ENCODE measurements at places on chromosomes 5 and 9.

GRCh38 chr5:31911291-31912265 lies 262.5 kb downstream of the GOLPH3 start:
- no peak for DNase-seq

GRCh38 chr9:76403352-76403751 lies 9.1 kb upstream of the RFK start:
- DNase-seq = no peak

- no peak for DNase-seq
Measured at GRCh38 chr9:97305501-97306298, 1.8 kb upstream of the CCDC180 start.

GRCh38 chr5:77719666-77720363 lies 56.3 kb downstream of the TBCA start:
- no peak for DNase-seq

GRCh38 chr5:67844924-67845323 lies 370.6 kb upstream of the PIK3R1 start:
- no peak for DNase-seq

DNA sequence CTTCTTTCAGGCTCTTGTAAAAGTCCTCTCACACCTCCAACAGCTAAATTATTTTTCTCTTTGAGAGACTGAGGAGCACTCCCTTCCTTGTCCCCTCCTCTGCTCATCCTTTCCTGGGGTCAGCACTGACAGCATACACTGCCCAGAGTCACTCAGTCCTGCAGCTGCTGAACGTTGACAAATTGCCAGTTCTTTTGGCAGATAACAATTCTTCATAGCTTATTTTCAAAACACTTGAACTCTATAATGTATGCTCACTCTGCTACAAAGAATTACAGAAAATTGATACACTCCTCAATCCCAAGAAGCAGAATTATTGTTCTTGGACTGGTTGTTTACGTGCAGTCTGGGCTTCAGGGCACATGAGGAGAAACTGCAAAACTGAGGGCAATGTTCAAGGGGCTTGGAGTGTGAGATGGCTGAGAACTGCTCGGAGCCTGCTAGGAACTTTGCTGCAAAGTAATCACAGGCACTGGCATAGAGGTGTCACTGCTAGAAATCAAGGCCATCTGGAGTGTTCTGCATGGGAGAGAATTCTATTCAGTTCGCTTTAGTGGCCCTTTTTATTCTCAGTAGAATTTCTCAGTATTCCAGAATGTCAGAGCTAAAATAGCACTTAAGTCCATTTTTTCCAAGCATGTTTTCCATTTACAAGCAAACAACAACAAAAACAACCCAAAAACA lies 96.4 kb upstream of the SPOCK1 start:
- no peak for DNase-seq

- DNase-seq = no peak
Measured at GRCh38 chr9:26012797-26013196, 334.6 kb upstream of the TUSC1 start.

GRCh38 chr5:106241409-106241808 lies 1429.3 kb downstream of the EFNA5 start:
- DNase-seq = peak; percentile 10

DNA sequence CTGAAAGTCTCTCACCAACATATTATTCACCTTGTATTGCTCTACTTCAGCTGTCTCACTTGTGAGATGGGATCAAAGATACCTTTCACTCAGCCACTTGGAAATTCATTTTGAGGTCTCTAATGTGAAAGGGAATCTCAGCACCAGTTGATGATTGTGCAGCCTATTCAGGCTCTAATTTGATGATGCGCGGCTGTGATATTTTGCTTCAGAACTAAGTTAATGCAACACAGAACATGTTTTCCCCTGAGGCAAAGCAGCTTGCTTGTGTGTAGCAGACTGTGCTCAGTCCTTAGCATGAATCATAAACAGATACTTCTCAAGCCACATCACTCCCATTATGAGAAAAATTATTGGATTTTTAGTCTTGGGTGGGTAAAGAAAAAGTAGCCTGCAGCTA lies 378.8 kb downstream of the OSTF1 start:
- no peak for DNase-seq

- no peak for DNase-seq
Measured at GRCh38 chr5:38023799-38024198, 184.0 kb upstream of the GDNF start.

DNA sequence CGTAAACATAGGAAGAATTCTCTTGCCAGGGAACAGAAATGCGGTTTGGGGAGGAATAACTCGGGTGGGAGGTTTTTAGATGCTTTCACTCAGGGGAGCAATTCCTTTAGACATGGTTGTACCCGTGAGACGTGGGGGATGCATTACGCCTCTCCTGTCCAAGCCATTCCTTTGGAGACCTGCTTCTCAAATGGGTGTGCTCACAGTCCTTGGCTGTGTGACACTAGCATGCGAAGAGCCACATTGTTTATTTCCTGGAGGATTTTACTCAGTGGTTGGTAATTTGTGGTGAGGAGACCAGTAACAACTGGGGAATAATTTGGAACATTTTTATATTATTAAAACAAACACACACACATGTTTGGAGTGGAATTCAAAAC lies 18.5 kb downstream of the COL15A1 start:
- DNase-seq = no peak

DNA sequence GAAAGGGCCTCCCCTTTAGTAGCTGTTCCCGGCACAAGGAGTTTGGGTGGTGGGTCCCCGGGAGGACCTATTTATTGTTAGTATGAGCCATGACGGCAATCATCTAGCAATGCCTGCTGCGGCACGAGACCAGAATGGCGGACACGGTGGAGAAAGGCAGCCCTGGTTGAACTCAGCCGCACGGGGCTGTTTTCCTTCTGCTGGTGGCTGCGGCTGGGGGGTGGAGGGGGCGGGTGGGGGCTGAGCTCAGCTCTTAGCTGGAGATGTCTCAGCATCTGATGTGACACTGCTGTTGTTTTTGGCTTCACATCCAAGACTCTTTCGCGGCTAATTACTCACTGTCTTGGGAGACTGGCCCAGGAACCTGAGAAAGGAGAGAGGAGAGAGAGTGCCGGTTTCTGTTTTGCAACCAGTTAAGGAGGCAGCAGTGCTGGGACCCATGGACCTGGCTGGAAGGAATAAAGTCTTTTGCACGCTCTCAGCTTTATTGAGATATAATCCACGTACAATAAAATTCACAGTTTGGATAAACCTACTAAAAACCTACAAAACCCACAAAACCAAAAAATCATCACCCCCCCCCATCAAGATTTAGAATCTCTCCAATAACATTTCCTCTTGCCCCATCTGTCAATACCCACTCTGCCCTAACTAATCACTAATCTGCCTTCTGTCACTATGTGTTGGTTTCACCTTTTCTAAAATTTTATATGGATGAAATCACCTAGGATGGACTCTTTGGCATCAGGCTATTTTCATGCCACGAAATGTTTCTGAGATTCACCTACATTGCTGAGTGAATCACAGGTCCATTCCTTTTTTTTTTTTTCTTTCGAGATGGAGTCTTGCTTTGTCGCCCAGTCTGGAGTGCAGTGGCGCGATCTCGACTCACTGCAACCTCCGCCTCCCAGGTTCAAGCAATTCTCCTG lies 81.8 kb upstream of the NEURL1B start:
- DNase-seq = no peak

GRCh38 chr5:141958113-141958512 lies at the start of gene PCDH12:
Gene PCDH12 (minus strand): TSS chr5:141958202. CDS start chr5:141957851, 351 bp downstream.
- no peak for DNase-seq

GRCh38 chr5:68381060-68381459 lies 165.5 kb downstream of the PIK3R1 start:
- DNase-seq = no peak

GRCh38 chr5:178319541-178320041 lies 87.0 kb upstream of the PHYKPL start:
- DNase-seq = no peak

DNA sequence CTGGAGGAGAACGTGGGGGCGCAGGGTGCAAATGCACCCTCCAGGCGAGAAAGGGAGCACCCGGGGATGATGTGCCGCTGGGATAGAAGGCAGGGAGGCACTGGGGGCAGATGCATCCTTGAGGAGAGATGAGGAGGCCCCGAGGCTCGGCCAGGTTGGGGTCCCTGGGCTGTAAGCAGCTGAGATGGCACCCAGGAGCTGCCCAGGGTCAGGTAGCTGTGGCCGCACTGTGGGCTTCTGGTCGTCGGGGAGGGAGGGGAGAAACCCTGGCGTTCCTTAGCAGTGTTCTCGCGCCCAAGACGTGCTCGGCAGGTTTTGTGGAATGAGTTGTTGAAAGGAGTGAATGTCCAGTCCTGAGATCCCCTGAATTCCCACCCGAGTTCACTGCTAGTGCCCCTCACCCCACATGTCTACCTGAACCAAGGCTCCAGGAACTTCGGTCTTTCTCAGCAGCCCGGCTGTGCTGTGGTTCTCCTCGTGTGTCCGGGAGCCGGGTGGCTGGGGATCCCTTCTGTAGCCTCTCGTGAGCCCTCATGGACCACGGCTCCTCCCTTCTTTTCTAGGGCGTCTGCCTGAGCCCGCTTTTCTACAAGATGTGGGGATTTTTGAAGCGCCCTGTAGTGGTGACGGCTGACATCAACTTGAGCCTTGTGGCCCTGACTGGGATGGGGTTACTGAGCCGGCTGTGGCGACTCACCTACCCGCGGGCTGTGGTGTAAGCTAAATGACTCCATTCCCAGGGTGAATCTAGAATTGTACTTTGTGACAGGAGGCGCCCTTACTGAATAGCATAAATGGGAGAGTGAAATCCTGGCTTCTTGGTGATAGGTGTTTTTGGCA lies 1.1 kb downstream of the POMT1 start:
- peak; percentile 48 for DNase-seq

- DNase-seq = no peak
Measured at GRCh38 chr9:34927061-34927460, 31.0 kb upstream of the PHF24 start.

DNA sequence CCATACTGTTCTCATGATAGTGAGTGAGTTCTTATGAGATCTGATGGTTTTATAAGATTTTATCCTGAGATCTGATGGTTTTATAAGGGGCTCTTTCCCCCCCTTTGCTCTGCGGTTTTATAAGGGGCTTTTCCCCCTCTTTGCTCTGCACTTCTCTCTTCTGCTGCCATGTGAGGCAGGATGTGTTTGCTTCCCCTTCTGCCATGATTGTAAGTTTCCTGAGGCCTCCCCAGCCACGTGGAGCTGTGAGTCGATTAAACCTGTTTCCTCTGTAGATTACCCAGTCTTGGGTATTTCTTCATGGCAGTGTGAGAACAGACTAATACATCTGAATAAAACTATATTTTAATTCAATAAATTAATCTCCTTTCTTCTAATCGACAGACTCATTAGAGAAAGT lies 64.9 kb upstream of the ZSWIM6 start:
- DNase-seq = no peak

- DNase-seq = no peak
Measured at GRCh38 chr9:81737871-81738507, 48.6 kb upstream of the TLE1 start.

GRCh38 chr5:141609044-141609443 lies 9.8 kb downstream of the DIAPH1 start:
- DNase-seq = no peak

DNA sequence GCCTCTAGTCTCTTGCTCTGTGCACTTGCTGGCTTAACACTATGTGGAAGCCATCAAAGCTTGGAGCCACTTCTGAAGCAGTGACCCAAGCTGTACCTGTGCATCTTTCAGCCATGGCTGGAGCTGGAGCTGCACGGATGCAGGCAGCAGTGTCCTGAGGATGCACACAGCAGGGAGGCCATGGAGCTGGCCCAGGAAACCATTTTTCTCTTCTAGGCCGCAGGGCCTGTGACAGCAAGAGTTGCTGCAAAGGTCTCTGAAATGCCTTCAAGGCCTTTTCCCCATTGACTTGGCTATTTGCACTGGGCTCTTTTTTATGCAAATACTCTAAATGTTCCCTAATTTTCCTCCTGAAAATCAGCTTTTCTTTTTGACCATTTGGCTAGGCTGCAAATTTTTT lies 12.9 kb upstream of the ZNF484 start:
- no peak for DNase-seq

DNA sequence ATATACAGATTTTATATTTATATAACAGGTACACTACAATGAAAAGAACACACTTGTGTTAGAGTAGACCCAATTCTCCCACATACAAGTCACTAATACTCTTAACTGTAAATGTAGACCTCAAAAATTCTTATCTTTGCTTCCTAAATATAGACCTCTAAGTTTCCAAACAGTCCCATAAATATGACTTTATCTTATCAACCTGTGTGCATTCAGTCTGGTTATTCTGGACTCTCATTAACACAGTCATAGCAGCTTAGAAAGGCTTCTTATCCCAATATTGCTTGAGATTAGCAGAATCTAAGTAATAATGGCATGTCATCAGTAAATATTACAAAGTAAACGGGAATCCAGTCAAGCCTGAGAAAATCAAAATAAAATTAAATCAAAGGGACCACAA lies 161.1 kb downstream of the FBXL17 start:
- no peak for DNase-seq

- no peak for DNase-seq
Measured at GRCh38 chr5:126198531-126198930, 224.7 kb upstream of the GRAMD2B start.

DNA sequence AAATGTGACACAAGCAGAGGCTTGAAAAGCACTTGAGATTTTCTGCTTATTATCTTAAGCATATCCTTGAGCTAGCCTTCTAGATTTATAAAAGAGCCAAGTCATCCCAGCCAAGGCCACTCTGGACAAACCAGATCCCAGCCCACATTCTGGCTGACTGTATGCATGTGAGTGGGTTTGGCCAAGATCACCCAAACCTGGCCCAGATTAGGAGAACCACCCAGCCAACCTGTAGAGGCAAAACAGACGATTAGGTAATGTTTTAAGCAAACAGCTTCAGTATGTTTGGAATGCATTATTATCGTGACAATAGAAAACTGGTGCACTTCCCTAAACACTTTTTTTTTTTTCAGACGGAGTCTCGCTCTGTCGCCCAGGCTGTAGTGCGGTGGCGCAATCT lies 151.9 kb downstream of the SPATA31D1 start:
- DNase-seq = no peak

GRCh38 chr5:135478938-135479337 lies 26.8 kb upstream of the TIFAB start:
- DNase-seq = no peak

GRCh38 chr9:137902646-137903045 lies 25.1 kb downstream of the CACNA1B start:
- DNase-seq = no peak

DNA sequence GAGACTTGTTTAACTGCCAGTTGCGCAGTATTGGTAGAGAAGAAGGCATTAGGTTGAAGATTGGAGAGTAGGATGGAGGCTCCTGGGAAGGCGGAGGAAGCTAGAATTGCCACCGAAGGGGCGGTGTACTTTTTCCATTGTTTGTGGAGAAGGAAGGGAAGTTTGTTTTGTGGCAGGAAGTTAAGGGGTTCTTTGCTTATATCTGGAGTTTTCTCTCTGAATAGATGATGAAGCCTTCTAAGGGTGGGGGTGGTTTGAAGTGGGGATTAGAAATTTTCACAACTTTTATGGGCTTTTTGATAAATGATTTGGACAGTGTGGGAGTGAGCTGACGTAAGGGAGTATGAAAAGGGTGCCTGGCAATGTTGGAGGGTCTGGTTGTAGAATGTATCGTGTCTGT lies 59.3 kb downstream of the SNX30 start:
- DNase-seq = no peak
